ENCODE measurements at places on chromosomes 6 and 20.

- no peak for DNase-seq
Measured at GRCh38 chr6:14429396-14429795, 311.8 kb downstream of the CD83 start.

- DNase-seq = no peak
Measured at GRCh38 chr6:45605971-45606370, 228.2 kb upstream of the SUPT3H start.

DNA sequence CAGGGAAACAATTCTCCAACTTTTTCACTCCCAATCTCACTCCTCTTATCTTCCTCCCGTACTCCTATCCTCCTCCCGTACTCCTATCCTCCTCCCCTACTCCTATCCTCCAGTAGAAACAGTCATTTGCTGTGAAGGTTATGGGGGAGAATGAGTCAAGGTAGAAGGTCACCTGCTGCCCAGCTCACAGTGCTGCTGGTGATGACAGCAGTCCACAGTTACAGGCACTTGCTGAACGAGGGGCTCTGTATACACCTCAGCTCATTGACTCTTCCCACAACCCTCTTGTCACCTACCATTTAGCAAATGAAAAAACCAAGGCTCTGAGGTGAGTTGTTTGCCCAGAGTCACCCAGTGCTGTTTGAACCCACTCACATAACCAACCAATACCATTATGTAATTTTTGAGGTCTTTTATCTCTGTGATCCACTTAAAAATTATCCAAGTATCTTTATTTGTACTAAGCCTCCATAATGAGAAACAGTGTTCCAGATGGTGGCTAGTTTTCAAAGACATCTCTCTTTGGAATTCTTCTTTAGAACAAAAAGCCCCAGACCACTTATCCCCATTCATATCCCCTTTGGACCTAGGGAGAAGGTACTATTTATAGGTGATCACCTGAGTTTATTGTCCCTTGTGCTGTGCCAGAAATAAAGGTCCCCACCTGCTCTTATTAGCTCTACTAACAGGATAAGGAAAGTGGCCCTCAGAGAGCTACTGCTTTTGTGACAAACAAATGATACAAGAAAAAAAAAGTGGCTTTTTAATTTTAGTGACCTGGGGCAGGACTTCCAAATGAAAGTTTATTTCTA lies 53.2 kb downstream of the PTPN1 start:
- no peak for DNase-seq

DNA sequence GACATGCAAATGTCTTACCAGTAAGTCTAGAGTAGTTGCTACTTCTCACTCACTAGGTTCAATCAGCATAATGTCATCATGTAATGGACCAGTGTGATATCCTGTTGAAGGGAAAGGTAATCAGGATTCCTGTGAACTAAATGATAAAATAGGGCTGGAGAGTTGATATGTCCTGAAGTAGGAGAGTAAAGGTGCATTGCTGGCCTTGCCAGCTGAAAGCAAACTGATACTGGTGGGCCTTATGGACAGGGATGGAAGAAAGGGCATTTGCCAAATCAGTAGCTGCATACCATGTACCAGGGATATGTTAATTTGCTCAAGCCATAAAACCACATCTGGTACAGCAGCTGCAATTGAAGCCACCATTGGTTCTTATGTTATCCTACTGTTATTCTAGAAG lies 37.5 kb upstream of the IYD start:
- DNase-seq = no peak

DNA sequence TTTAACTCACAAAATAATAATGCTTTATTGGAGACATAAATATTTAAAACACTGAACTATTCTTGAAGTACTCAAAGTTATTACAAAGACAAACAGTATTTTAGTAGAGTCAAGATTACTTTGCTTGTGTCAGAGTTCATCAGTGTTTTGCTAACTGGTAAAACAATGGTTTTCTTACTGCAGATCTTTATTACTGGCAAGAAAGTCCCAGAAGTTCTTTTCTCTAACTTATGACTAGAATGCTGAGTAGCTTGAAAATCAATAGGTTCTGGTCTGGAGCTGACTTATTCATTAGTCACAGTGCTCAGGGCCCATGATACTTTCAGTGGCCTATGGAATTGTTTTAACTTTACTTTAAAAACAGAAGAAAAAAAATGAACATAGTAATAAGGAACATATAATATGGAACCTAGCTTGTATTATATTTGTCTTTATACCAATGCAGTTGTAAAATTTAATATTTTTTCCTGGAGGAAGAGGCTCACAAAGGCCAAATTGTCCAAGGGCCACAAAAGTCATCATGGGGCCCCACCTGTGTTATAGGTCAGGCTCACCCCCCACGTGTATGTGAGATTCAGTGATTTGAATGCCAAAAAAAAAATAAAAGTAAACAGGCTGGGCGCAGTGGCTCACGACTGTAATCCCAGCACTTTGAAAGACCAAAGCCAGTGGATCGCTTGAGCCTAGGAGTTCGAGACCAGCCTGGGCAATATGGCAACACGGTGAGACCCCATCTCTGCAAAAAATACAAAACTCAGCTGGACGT lies 53.3 kb downstream of the PLEKHG1 start:
- no peak for DNase-seq

DNA sequence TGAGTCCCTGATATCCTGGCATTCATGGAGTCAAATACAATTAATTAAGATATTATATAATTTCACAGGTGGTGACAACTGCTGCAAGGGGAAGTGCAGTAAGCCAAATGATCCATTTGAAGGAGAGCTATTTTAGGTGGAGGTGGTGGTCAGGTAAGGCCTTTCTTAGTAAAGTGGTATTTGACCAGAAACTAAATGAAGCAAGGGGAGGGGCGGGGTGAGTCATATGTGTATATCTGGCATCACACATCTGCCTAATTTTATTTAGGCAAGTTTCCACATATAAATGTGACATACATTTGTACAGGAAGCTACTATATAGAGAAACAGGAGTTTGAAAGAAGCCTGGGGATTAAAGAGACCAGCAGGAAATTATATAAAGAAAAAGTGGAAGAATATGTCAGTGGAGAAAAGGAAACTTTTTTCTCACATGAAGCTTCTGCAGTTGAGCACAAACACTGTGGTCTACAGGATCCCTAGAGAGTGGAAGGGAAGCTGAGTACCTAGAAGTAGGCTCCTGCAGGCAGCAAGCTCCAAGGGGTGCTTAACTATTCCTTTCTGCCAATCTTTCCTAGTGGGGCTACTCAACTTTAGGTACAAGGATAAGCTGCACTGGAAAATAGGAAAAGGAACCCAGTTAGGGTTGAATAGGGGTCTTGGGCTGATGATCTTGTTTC lies 99.6 kb downstream of the OGFRL1 start:
- DNase-seq = no peak

- no peak for DNase-seq
Measured at GRCh38 chr20:38460040-38460623, 12.5 kb upstream of the RALGAPB start.

DNA sequence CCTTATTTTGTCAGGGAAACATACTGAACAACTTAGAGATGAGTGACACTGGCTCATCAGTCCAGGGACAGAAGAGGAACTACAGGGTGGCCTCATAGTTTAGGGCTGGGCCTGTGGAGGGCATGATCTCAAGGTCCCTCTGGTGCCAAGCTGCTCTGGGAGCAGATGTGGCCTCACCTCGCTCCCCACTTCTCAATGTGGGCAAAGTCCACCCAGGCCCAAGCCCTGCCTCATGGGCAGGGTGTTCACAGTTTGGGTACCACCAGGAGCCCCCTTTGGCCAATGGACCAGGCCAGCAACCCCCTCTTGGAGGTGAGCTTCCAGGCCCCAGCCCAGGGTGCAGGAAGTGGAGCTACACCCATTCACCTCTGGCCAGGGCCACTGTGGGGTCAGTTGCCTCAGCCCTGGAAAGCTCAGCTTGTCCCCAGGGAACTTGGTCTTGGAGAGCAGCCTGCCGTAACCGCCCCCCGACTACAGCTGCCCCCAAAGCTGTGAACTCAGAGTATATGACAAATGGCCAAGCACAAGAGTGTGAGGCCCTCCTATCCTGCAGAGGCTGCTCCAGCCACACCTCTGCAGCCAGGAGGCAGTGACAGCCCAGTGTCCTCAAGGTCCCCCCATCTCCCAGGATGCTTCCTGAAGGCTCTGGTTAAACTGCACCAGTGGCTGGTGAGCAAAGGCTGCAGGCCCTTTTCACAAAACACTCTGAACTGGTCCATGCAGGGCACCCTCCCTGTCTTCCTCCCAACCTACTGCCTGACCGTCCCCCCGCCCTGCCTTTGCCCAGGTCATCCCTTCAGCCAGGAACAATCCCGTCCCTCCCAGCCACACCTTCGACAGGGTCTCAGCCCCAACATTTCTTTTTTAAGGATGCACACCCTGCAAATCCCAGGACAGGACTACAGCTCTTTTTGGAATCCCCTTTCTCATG lies 3.6 kb downstream of the ADISSP start:
- no peak for DNase-seq

DNA sequence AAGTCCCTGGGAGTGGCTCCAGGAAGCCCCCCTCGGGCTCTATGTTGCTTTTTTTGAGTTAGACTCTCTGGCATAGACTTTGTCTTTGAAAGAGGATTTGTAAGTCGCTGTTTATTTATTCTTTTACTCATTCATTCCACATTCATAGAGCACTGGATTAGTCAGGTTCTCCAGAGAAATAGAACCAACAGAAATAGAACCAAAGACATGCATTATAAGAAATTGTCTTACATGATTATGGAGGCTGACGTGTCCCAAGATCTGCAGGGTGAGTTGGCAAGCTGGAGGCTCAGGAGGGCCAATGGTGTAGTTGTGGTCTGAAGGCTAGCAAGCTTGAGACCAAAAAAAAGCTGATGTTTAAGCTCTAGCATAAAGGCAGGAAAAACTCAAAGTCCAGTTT lies 98.3 kb upstream of the CHD6 start:
- no peak for DNase-seq

- no peak for DNase-seq
Measured at GRCh38 chr6:101853231-101854085, 459.9 kb downstream of the GRIK2 start.
